Activated naive CD4-positive, alpha-beta T cell treated with anti-CD3 and anti-CD28 coated beads, Interleukin-2, amount 50 U/mL, for 72 hours (primary cell): ENCODE measurements at places on chromosomes 16 and 17. TPM values are rescaled to one million over a fixed set of nuclear protein-coding genes. Genes with fewer than 3 reads are reported as not detected.
A peak's percentile ranks its signal among the peaks of the same experiment; 100 is the strongest.

GRCh38 chr17:46023783-46024388, 24.8 kb downstream of the STH start:
- DNase-seq, result peak; percentile 34

- DNase-seq, result no peak
Observed at GRCh38 chr17:35889818-35890773, 9.9 kb upstream of the CCL5 start.

Gene FBXO39
- total RNA-seq, result not detected

Gene TBX21
- total RNA-seq, result 73.5 TPM
